Activated naive CD4-positive, alpha-beta T cell treated with anti-CD3 and anti-CD28 coated beads for 36 hours (primary cell): ENCODE measurements at places on chromosomes 16 and 17. TPM values are rescaled to one million over a fixed set of nuclear protein-coding genes. Genes with fewer than 3 reads are reported as not detected.

DNA sequence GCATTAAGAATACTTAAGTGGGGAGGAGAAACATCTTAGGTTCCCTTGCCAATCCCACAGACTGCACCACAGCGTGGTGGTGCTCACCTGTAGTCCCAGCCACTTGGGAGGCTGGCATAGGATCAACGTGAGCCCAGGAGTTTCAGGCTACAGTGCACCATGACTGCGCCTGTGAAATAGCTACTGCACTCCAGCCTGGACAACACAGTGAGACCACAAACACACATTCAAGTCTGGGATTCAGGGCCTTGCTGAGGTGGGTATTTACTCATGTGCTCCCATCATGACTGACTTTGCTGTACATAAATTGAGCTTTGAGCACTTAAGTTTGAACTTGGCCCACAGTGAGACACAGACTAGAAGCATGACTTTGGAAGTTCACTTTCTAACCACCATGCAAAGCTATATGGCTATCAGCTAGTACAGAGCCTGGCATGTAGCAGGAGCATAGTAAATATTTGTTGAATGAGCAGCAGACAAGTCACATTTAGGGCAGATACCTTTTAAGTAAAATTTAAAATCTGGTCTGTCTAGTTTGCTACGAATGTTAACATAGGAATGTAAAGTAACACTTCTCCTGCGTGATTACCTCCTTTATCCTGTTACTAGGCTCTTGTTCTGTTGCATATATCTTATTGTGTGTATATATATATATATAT is 33.5 kb downstream of the CEP95 start:
- no peak for DNase-seq

GRCh38 chr17:78879635-78880186 is 23.3 kb downstream of the CEP295NL start:
- DNase-seq, result peak; percentile 47

GRCh38 chr17:27797390-27798091 is 2.8 kb downstream of the NOS2 start:
- DNase-seq, result no peak

GRCh38 chr16:54591816-54592246 is 305.2 kb upstream of the IRX3 start:
- DNase-seq, result no peak

GRCh38 chr17:19705771-19706770 is 10.3 kb downstream of the SLC47A2 start:
- DNase-seq, result no peak

- DNase-seq, result peak; percentile 26
Measured at GRCh38 chr16:89616623-89617022, 3.2 kb downstream of the DPEP1 start.

DNA sequence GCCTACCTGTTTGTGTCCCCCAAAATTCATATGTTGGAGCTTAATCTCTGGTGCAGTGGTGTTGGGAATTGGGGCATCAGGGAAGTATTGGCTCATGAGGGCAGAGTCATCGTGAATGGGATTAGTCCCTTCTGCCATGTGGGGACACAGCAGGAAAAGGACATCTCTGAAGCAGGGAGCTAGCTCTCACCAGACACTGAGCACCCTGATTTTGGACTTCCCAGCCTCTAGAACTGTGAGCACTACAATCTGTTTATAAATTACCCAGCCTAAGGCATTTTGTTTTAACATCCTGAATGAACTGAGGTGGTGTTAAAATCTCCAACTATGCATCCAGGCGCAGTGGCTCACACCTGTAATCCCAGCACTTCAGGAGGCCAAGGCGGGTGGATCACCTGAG is 206.0 kb downstream of the SEC14L1 start:
- no peak for DNase-seq

- no peak for DNase-seq
Measured at GRCh38 chr16:25493136-25493811, 198.5 kb upstream of the HS3ST4 start.

- DNase-seq, result no peak
Measured at GRCh38 chr17:38885728-38886642, 16.1 kb downstream of the LASP1 start.

DNA sequence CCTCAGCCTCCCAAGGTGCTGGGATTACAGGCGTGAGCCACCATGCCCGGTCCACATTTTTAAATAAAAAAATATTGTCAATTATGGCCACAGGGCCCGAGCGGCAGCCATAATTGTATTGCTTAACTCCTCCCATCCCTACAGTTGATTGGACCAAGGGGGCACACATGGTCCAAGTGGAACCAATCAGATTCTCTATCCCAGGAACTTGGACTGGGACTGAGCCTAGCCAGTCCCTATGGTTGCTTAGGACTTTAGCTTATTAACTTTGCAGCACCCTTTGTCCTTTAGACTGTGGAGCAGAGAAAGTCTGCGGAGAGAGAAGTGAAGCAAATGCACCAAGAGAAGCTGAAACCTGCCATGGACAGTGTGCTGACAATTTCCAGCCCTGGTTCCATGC is 5.5 kb upstream of the RDM1 start:
- DNase-seq, result no peak

DNA sequence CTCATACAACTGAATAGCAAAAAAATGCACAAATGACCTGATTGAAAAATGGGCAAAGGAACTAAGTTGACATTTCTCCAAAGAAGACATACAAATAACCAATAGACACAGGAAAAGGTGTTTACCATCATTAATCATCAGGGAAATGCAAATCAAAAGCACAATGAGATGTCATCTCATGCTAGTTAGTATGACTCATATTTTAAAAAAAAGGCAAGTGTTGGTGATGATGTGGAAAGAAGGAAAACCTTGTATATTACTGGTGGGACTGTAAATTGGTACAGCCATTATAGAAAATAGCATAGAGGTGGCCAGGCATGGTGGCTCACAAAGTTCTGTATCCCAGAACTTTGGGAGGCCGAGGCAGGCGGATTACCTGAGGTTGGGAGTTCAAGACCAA is 232.5 kb upstream of the ZFHX3 start:
- no peak for DNase-seq

DNA sequence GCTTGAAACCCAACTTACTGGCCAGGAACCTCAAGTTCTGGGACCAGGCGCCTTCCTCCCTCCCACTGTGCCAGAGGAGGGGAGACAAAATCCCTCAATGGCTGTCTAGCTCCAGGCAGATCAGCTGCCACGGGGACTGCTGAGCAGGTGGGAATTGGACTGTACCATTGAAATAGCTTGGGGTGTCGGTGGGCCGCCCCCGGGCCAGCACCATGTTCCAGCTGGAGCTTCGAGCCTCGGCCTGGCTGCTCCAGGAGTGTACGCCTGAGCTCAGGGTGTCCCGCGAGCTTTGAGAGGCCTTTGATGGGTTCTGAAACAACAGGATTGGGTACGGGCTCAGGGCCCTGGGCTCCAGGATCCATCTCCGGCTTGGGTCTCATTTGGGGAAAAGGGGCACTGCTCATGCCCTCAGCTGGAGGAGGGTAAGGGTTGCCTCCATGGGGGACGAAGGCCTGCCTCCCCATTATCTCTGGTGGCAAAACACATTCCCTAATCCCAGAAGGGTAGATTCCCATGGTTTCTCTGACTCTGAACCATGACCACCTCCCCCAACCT is 4.6 kb upstream of the SPATA32 start:
- DNase-seq, result no peak

GRCh38 chr16:55078699-55079410 is 148.2 kb downstream of the IRX5 start:
- DNase-seq, result no peak

DNA sequence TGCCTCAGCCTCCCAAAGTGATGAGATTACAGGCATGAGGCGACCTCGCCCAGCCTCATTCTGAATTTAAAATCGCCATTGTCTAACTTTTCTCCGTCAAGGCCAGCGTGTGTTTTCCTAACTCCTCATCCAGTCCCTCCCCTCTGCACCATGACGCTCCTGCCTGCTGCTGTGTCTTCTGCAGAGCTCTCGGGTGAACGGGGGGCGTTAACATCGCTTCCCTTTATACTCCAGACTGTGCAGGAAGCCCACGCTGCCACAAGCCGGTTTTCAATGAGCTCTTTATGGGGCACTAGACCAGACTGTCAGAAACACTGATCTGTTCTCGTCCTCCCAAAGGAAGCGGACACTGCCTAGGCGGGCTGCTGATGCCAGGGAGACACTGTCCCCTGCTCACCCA is 13.2 kb downstream of the AANAT start:
- DNase-seq, result no peak

GRCh38 chr16:58582971-58583765 is 46.5 kb downstream of the CNOT1 start:
- DNase-seq, result peak; percentile 12

- DNase-seq, result no peak
Measured at GRCh38 chr16:4232541-4233386, 9.1 kb downstream of the SRL start.

- DNase-seq, result no peak
Measured at GRCh38 chr16:54878301-54878700, 52.4 kb upstream of the IRX5 start.

DNA sequence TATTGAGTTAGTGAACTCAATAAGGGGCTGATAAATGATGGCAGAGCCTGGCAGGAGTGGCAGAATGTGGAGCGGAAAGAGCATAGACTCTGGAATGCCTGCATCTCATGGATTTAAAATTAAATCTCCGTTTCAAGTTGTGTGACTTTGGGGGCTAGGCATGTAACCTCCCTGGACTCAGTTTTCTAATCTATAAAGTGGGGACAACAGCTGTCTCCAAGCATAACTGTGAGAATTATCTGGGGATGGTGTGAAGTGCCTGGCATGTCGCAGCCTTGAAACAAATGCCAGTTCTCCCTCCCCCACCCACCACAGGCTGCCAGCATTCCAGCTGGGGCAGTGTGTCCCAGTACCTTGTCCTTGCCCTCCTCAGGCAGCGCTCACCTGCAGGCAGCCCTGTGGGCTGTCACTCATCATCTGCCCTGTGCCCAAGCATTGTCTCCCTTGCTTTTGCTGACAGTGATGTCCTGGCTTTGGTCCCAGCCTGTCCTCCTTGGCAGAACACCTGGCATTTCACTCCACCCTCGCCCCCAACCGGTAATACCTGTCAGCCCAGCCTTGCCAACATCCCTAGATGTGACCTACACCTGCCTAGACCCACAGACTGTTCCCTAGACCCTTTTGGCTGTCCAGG is 129.6 kb downstream of the MRM1 start:
- DNase-seq, result no peak

GRCh38 chr17:16937431-16937830 is 34.5 kb downstream of the TNFRSF13B start:
- DNase-seq, result no peak

DNA sequence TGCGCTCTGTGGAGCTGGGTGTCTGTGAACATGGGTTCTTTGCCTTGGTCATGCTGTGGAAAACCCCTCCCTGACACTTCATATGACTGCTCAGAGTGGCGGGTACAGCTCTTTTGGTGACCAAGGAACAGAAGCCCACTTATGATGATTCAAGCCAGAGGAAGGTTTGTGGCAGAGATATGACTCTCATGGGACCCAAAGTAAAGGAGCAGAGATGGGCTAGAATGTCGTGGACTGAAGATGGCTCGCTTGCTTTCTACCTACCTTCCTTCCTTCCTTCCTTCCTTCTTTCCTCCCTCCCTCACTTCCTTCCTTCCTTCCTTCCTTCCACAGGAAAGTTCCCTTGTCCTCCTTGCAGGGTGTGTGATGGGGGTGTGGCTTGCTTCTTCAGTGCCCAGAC is 169.7 kb upstream of the IRX3 start:
- DNase-seq, result no peak

GRCh38 chr17:70603226-70603625 is 433.9 kb downstream of the KCNJ2 start:
- DNase-seq, result no peak

DNA sequence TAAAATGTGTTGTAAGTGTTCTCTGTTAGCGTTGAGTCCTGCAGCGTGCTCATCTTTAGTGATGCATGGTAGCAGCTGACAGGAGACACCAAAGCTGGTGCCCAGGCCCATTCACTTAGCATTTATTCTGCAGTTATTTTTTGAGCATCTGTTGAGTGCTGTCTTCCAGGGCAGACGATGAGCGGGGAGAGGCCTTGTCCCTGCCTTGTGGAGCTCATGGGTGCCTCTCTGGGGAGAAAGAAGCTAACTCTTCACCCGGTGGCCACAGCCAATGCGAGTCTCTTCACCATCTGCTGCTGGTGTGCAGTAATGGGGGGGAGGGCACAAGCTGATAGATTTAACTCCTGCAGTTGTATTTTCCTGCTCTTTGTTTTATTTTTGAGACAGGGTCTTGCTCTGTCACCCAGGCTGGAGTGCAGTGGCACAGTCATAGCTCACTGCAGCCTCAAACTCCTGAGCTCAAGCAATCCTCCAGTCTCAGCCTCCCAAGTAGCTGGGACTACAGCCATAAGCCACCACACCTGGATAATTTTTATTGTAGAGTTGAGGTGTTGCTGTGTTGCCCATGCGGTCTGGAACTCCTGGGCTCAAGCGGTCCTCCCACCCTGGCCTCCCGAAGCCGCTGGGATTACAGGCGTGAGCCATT is 30.5 kb downstream of the GPT2 start:
- no peak for DNase-seq

- no peak for DNase-seq
Measured at GRCh38 chr17:79508291-79508716, 102.5 kb downstream of the RBFOX3 start.

- DNase-seq, result peak; percentile 7
Measured at GRCh38 chr16:78892951-78893733, 707.4 kb downstream of the MAF start.

GRCh38 chr17:57808882-57809281 is 41.0 kb downstream of the MRPS23 start:
- no peak for DNase-seq

DNA sequence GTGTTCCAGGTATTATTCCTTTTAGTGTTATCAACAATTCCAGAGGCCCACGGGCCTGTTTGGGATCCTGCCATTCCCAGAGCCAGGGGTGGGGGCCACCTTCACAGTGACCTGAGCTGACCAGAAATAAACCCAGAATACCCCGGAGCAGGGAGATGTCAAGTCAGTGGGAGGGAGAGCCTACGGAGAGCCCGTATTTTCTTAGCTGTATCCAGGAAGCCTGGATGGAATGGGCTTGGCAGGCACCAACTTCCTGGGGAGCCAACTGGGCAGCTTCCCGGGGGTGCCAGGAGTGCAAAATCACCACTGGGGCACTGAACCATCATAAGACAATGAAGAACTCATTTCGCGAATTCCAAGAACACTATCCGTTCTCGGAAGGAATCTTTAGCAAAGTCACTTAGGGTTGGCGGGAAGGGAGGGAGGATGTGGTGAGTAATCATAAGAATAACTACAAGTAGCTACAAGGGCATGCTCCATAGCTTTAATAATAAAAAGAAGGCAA is 13.2 kb upstream of the MRTFB start:
- DNase-seq, result no peak

HNF1B gene
- not detected for total RNA-seq

RASD1 gene
- total RNA-seq, result 0.17 TPM

NPIPB8 gene
- total RNA-seq, result not detected

TBX21 gene
- total RNA-seq, result 50.6 TPM

PMP22 gene
- total RNA-seq, result 0.12 TPM

KRTAP1-1 gene
- total RNA-seq, result not detected

KCNH4 gene
- total RNA-seq, result 0.24 TPM

HS3ST3A1 gene
- 0.91 TPM for total RNA-seq

MRPS7 gene
- total RNA-seq, result 78.3 TPM

RUNDC3A gene
- 0.17 TPM for total RNA-seq

NACA2 gene
- total RNA-seq, result not detected

KRT14 gene
- not detected for total RNA-seq

CD300E gene
- not detected for total RNA-seq
